ENCODE measurements at places on chromosomes 1 and 21.

DNA sequence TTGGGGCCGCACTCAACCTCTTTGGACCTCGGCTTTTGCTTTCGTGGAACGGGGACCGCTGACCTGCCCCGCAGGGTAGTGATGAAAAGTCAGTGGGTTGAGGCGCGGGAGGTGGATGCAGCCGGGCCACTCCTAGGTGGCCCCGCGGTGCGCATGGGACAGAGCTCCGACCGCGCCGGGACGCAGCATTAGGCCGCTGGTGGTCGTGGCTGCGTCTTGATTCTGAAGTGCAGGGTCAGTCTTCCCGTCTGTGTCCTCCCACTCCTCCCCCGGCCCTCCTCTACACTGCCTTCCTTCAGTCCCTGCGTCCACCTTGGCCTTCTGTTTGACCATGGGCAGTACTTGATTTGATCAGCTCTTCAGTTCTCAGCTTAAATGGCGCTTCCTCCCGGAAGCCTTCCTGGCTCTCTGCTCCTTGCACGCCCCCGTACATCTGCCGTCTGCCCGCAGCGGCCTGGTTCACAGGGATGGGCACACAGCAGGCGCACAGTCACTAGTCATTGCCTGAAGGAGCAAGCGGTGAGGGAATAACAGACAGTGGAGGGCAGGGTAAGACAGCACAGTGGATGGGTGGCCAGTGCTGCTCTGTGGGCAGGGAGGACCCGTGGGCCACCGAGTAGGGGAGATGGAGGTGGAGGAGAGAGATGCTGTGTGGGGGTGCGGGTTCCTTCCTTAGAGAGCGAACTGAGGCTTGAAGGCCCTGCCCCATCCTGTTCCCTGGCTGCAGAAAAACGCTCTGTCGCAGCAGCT is 633 bp downstream of the THEMIS2 start:
- DNase-seq: no peak

DNA sequence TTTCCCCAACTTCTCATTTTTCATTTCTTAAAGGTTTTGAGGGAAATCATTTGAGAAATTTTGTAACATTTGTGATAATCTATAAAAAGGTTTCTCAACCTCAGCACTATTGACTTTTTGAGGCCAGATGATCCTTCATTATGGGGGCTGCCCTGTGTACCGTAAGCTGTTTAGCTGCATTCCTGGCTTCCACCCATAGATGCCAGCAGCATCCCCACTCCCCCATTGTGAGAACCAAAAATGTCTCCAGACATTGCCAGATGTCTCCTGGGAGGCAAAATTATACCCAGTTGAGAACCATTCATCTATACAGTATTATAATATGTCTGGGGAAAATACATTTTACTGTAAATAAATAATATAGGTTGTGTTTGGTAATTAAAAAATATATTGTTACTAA is 146.0 kb downstream of the PBX1 start:
- DNase-seq: no peak

DNA sequence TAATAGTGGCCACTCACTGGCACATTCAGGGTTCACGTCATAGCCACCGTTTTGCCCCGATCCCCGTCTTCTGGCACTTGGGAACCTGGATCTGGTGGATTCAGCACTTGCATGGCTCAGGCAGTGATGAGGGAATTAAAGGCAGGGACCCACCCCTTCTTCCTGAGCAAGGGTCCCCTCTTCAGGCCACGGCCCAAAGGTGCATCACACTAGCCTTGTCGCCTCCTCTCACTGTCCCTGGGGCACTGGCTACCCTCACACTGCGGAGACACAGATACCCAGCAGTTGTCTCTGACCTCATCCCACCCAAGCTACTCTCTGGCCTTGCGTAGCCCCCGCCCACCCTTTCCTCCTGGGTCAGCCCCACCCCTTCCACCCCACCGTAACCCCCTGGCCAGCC is 19.9 kb upstream of the LDLRAP1 start:
- no peak for DNase-seq

- no peak for DNase-seq
Measured at GRCh38 chr21:46079352-46080170, 18.4 kb upstream of the COL6A2 start.

DNA sequence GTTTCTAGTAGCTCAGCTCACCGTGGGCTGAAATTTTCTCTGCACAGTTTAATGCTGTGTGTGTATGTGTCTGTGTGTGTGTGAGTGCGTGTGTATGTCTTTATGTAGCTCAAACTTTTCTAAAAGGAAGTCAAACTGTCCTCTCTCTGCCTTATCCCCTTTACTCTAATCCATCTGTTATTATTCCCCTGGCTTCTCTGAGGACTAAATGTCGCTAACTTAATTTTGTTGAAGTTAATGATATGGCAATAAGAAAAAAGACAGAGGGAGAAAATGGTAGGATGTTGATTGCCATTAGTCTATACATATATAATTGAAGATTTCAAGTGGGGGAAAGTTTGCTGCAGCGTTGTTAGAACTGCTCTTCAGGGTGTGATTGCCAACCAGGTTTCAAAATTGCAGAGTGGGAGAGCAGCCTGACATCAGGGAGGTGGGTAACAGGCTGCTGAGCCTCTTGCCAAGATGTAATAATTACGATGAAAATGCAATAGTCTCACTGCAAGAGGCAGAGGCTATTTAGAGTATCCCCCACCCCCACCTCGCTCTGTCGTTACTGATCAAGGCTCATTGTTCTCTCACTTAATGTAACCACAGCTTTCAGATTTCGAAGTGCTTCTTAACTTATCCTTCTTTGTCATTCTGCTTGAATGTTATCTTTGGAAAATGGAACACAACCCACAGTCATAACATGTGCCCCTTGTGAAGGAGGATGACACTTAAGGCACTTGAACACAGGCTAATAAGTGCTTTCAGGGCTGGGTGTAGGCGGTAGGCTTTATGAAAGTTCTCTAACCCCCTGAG is 559.0 kb upstream of the PLXNA2 start:
- no peak for DNase-seq

GRCh38 chr21:15422783-15423182 is 307.0 kb upstream of the USP25 start:
- no peak for DNase-seq

GRCh38 chr1:153400244-153400643 is 9.4 kb upstream of the S100A8 start:
- no peak for DNase-seq

GRCh38 chr1:57329001-57329527 is 94.8 kb downstream of the DAB1 start:
- no peak for DNase-seq

DNA sequence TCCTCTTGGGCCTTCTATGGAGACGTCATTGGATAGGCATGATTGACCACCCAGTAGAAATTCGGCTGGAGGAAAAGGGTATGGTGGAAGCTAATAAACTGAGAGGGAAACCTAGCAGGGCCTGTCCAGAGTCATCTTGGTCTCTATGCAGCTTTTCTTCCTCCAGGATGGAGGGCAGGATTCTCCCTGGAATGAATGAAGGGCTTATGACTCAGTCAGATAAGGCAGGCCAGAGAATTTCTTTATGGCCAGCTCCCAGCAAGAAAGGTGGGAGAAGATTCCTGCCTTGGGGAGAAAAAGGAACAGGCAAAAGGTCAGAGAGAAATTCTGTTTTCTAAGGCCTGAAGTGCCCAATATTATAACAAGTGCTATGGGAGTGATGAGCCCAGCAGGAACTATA is 17.1 kb downstream of the FBLIM1 start:
- no peak for DNase-seq

GRCh38 chr21:44856131-44856530 is 17.4 kb downstream of the PTTG1IP start:
- DNase-seq: no peak

- no peak for DNase-seq
Measured at GRCh38 chr1:40045182-40045581, 4.7 kb downstream of the CAP1 start.

GRCh38 chr1:43253876-43254275 is 15.9 kb upstream of the TMEM125 start:
- DNase-seq: no peak

GRCh38 chr1:23402286-23403037 is 22.1 kb downstream of the TCEA3 start:
- no peak for DNase-seq

DNA sequence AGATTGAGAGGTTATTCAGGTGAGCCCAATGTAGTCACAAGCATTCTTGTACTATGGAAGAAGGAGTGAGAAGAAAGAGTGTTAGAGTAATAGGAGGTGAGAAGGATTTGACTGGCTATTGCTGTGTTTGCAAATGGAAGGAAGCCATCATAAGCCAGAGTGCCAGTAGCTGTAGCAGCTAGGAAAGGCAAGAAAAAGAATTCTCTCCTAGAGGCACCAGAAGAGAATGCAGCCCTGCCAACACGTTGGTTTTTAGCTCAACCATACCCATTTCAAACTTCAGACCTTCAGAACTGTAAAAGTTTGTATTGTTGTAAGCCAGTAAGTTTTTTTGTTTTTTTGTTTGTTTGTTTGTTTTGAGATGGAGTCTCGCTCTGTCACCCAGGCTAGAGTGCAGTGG is 8.9 kb upstream of the IL12RB2 start:
- DNase-seq: no peak

GRCh38 chr1:87325982-87326738 is 2.5 kb upstream of the LMO4 start:
- DNase-seq: no peak

- no peak for DNase-seq
Measured at GRCh38 chr1:51285055-51285454, 45.3 kb downstream of the TTC39A start.

DNA sequence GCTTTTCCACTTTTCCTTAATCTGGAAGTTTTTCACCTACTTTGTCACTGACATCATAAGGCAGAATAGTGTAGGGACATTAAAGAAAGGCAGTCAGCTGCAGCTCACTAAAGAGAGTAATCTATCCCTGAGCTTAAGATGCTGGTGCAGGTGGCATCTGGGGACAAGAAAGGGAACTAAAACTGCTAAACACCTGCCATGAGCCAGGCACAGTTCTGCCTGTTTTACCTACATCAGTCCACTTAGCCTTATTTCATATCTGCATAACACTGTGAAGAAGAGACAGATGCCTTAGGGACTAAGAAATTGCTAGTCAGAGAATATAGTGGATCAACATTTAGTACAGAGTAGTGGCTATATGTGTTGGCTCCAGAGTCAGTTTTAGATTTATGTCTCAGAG is 88.1 kb downstream of the GPATCH2 start:
- DNase-seq: no peak

- no peak for DNase-seq
Measured at GRCh38 chr1:181180407-181181031, 92.0 kb downstream of the IER5 start.

DNA sequence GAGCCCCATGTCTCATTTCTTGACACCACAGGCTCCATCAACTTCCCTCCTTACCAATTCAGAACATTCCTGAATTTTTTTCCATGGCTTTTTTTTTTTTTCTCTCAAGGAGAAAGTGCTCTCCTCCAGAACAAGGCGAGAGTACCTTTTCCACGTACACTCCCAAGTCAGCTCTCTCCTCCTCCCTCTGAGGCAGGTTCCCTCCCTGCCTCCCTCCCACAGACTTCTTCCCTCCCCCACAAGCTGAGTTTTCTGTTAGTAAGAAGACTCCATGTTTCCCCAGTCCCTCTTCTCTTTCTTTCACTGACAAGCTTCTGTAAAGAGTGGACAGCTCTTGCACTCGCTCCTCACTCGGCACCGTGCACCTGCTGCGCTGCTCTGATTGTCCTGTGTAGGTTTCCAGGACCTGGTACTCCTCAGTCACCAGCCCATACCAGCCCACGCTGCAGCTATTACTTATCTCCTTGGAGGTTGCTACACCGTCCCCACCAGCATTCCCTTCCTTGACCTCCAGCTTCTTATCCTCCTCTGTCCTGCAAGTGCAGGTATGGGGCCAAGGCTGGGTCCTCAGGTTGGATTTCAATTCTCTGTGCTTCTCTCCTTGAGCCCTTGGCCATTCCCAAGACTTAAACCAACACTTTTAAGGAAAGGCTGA is 3.8 kb downstream of the TRAF5 start:
- no peak for DNase-seq
